ENCODE measurements at places on chromosomes 6 and 20.

DNA sequence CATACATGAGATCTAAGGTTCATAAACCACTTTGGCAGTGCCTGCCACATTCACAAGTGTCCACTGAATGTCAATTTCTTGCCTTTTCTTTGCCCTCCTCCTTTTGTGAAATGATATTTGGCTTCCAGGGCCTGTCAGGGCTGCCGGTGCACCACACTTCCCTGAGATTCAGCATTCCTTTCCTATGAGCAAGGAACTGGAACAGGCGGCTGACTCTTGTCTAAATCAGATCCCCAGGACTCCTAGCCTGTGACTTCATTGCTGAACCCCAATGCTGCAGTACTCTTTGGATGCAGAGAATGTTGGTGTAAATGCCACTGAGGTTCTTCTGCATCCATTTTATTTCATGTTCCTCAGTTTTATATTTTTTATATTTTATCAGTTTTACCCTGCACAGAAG is 172.2 kb downstream of the ARID1B start:
- DNase-seq, result no peak

GRCh38 chr20:49510562-49511122 is 28.2 kb upstream of the KCNB1 start:
- DNase-seq, result no peak

DNA sequence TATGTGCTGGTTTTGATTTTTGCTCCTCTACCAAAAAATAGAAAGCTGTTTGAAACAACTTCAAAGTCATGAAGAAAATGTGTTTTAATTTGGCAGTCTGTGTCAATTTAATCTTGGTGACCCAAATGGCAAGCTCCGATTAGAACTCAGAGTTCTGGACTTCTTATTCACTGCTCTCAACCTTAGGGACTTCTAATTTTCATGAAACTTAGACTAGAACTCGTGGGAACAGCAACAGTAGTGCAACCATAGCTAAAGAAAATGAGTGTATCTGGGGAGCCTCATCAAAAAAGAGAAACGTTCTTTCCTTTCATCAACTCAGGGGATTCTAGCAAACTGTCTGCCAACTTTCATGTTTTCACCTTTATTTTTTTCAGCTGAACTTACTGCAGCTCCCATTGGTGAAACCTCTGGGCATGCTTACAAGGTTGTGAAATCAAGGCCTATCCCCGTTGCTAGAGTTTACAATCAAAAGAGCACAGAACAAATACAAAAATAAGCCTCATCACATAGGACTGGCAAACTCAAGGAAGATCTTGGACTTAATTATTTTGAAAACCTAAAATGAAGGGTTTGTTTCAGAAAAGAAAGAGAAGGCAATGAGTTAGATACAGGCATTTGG is 114.0 kb upstream of the HSF2 start:
- DNase-seq, result no peak

GRCh38 chr20:1033751-1034414 is 31.8 kb upstream of the RSPO4 start:
- no peak for DNase-seq

DNA sequence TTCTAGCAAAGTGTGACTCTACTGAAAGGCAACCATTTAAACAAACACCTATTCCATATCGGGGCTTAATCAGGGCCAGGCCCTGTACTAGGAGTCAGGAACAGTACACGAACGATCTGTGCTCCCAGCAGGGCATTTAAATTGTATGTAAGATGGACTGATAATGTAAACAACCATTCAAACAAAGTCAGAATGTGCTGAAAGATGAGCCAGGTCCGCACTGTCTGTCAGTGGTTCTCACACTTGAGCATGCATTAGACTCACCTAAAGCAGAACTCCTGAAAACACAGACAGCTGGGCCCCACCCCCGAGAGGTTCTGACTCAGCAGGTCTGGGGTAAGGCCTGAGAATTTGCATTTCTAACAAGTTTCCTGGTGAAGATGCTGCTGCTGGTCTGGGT is 81.6 kb downstream of the PXDC1 start:
- DNase-seq, result no peak

DNA sequence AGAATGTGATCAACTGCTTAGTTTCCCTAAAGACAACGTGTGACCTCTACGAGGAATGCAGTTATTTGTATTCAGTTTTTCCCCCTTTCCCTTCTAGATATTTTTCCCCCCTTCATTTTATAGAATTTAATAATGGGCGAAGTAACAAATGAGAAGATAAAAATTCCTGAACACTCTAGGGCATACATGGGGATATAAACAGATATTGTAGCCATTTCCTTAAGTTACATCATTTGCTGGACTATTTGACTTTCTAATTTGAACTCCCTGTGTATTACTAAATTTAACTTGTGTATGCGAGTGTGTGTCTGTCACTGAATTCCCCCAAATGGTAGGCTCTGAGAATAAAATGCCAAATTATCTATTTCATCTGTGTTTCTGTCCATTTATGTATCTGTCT is 99.0 kb upstream of the ZFP64 start:
- no peak for DNase-seq
